Bronchial epithelial cell (primary cell): ENCODE measurements at places on chromosomes 6 and 20.

- no peak for DNase-seq
These were observed 659.7 kb downstream of the KIF16B start for GRCh38 chr20:15913391-15914025.

DNA sequence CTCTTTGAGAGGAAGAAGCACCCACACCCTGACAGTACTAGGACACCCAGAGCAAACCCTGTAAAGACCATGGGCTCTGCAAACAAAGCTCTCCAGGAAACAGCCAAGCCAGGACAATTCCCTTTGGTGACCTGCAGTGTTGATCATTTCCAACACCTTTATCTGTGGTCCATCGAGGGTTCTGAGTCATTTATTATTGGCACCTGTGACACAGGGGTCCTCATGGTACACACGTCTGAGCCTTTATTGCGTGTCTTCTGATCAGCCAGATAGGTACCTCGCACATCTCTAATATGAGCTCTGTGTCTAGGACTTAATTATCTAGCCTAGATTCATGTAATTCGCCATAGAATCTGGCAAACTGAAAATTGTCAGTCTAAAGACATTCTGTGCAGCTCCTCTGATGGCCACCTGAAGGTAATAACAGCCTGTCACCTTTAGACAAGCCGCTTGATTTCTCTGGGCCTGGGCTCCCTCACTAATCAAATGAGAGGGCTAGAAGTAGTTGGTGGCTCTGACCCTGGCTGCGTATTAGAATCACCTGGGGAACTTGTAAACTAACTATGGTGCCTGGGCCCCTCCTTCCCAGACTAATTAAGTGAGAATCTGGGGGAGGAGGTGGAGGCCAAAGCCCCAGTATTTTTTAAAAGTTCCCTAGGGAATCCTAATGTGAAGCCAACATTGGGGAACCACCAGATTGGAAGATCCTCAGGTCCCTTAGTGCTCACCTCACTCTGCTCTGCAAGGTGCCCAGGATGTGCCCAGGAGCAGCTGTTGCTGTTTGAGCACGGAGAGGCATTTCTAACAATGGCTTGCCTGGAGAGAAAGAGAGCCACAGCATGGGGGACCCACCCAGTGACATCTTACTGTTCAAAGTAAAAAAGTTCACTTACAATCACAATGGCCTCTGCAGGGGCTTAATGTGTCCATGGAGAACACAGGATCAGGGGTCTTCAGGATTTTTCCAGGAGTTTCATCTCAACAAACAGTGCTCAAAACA, 122.0 kb upstream of the ARID1B start:
- no peak for DNase-seq

DNA sequence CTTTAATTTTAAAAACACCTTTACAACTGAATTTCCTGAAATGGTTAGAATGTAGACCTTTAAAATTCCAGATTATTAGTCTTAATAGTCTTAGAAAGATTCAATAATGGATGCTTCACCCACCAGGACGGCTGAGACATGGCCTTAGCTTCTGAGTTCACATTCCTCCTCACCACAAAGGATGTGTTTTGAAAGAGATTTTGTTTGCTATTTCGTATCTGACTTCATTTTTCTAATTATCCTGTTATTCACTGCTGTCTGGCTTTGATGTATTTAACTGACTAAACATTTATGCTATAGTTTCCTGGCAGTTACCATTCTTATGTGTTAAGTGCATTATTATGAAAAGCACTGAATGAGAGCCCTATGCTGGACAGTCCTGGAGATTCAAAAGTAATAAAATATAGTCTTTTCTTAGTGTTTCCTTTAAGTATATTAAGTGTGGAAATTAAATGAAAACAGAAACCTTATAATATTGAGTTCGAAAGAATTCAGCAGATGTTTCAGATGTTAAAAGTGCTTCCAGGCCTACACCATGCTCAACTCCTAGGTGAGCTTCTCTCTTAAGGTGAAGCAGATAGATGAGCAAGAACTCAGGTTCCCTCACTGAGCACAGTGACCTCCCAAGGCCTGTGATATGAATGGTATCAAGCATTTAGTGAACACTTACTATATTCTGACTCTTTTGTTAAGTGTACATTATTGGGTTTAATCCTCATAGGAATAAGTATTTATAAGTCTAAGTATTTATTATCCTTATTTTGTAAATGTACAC, 40.3 kb downstream of the MAP3K4 start:
- DNase-seq = peak; percentile 76

DNA sequence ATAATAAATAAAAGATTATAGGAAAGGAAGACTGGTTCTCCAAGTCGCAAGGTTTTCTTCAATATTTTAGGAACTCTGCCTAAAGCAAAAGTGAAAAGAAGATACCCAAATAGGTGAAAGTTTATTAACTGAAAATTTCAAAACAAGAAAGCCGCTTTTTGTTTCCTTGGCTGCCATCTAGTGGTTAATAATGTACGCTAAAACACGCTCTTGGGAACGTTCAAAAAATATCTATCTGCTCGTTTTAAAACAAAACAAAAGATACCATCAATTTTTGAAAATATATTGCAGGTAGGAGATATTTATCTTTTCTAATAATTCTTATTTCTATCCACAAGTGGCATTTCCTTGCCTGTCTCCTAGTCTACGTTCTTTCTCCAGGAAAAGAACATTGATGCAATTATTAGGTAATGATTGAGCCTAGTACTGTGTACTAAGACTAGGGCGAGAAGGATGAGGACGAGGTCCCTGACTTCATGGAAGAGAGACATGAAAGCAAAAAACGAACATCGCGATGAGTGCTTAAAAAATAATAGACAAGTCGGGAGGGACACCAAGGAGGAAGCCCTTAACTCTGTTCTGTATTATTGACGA, 97.2 kb downstream of the SPTLC3 start:
- DNase-seq = peak; percentile 40

DNA sequence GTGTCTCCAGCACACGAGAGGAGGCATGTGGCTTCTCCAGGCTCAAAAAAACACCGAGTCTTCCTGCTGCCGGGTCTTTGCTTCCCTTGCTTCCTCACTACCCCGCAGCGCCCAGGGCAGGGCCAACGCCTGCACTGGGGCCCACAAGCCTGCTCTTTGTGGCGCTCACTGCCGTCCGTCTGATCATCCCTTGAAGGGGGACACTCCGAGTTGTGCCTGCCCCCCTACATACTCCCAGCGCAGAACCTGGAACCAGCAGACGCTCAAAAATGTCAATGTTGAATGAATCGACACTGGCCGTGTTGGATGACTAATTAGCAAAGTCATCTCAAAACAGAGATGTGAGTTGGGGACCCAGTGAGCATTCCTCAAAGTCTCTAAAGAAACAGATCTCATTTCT, 8.1 kb upstream of the ARFGAP1 start:
- peak; percentile 4 for DNase-seq

DNA sequence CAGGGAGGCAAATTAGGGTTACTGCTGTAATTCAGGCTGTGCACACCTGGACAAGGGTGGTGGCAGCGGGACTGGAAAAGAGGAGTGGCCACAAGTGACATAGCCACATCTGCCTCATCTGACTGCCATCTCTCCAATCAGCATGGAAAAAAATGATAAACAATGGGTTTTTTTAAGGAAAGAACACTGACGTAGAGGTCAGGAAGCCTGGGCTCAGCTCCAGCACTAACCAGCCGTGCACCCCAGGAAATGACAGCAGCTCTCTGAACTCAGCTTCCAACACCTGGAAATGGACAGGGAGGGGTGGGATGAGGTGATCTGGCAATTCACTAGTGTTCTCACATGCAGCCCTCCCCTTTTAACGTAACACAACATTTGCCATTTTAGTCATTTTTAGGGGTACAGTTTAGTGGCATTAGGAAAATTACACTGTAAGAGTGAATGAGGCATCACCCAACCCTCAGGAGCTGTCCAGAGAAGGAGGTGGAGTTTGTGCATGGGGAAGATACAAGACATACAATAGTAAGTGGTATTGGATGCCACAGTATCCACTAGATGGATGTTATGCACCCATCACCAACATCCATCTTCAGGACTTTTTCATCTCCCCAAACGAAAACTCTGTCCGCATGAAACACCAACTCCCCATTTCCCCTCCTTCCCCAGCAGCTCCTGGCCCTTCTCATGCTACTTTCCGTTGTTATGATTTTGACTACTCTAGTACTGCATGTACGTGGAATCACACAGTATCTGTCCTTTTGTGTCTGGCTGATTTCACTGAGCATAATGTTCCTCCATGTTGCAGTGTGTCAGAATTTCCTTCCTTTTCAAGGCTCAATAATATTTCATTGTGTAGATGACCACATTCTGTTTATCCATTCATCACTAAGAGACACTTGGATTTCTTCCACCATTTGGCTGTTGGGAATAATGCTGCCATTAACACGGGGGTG, 215.5 kb upstream of the ECI2 start:
- DNase-seq = peak; percentile 78

DNA sequence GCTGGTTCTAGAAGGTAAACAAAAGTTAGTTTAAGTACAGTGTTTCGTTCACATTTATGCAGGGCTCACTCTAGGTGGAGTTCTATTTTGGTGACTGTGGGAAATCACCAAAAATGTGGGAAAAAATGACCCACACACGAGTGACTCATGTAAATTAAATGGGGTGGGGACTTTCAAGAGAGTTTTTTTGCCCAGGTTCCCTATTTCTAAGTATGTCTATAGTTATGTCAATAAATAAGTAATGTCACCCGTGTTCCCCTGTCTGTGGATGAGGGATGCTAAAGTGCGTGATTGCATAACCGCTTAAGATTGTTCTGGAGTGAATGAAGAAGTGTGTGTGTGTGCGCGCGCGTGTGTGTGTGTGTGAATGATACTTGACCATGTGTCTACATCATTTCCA, 69.1 kb downstream of the MYB start:
- no peak for DNase-seq

- DNase-seq = no peak
These were observed 39.4 kb upstream of the JAG1 start for GRCh38 chr20:10713161-10713560.

DNA sequence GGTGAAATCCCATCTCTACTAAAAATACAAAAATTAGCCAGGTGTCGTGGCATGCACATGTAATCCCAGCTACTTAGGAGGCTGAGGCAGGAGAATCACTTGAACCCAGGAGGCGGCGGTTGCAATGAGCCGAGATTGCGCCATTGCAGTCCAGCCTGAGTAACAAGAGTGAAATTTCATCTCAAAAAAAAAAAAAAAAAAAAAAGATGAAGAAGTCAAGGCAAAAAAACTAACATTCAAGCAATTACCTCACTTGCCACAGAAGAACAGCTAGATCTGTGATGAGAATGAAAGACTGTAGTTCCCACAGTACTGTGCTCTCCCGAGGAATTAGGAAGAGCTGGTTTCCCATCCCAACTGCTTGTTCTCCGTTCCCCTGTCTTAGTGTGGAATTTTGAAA, 144.7 kb upstream of the ECI2 start:
- no peak for DNase-seq

DNA sequence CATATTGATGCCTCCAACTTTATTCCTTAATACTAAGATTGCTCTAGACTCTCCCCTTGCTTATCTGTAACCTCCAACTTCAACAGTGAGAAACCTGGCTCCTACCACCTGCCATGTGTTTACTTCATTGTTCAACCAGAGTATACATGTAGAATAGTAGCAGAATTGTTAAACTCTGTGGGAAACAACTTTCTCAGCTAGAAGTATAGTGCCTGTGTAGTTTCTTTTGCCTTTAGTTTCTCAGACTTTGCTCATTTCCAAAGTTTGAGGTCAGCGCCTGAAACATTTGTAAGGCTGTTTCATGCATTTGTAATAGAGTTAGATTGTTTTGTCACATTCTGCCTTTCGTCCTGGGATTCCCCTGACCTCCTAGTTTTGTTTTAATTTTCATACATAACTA, 34.9 kb upstream of the HECA start:
- DNase-seq = no peak

- DNase-seq = no peak
These were observed 74.5 kb downstream of the GFOD1 start for GRCh38 chr6:13412639-13413465.

GRCh38 chr20:48387675-48388074, 440.1 kb downstream of the PREX1 start:
- no peak for DNase-seq

DNA sequence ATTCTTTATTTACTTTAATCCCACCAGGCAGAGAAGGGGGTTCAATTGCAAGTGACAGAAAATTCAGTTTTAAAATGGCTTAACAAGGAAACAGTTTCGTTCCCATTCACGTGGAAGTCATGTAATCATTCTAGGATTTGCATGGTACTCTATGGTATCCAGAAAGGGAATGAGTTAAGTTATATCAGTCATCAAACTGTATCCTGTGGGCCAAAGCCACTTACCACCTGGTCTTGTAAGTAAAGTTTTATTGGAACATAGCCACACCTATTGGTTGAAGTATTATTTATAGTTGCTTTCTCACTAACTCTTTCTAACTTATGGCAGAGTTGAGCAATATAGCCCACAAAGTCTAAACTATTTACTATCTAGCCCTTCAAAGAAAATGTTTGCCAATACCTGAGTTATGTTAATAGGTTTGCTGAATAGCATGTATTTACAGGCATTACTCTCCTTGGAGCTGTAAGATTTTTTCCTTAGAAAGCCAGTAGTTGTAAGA, 10.2 kb upstream of the MMS22L start:
- no peak for DNase-seq

- no peak for DNase-seq
These were observed 11.0 kb downstream of the MMP24 start for GRCh38 chr20:35237486-35237885.

- no peak for DNase-seq
These were observed 108.2 kb downstream of the THEMIS start for GRCh38 chr6:127792616-127793015.

DNA sequence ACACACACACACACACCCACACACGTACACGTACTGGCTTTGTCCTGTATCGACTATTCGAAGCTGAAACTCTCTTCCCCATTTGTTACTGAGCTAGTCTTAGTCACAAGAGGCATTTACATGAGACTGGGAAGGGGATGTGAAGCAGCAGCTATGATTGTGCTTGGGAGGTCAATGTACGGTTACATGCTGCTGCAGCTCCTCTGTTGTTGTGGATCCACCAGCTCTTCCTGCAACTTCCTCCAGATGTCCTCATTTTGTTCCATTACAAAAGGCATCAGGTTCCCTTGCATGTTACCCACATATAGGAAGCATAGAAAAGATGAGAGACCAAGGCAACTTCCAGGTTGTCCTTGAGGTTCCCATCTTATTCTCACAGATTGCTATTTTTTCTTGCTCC, 612.4 kb upstream of the IMPG1 start:
- DNase-seq = no peak

DNA sequence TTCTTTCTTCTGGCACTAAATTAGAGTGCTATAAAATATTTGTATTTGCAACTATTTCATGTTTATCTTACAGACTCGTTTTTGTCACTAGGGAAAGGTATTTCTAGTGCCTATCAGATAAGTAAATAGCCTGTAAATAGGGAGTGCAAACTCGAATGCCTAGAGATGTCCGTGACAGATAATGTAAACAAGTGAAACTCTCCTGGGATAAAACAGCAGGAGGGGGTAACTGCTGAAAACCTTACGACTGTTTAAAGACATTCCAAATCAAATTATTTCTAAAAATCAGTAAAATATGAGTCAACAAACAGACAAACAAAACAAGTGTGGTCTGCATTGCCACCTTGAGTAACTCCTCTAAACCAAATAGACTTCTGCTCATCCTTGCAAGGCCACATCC, 932.1 kb downstream of the EYS start:
- DNase-seq = no peak
